ENCODE measurements at places on chromosomes 5 and 9. TPM values are rescaled to one million over a fixed set of nuclear protein-coding genes. Genes with fewer than 3 reads are reported as not detected.

Gene NTNG2
- total RNA-seq, result 5.0 TPM

Gene CCL28
- 7.7 TPM for total RNA-seq

Gene PLAC8L1
- total RNA-seq, result not detected

- DNase-seq, result no peak
- H3K27ac ChIP-seq, result no peak overlapping the region
- no peak overlapping the region for H3K4me3 ChIP-seq
- H3K27me3 ChIP-seq, result no peaks in the 10 kb centered on the region
These were observed 79.0 kb downstream of the MRPS30 start for GRCh38 chr5:44887722-44888121.

- peak overlapping the region; percentile 65 for H3K27ac ChIP-seq
- H3K4me1 ChIP-seq, result peaks cover 38% of the 10 kb centered on the region
- no peak for DNase-seq
These were observed 84.8 kb upstream of the ZBTB43 start for GRCh38 chr9:126720036-126720435.

GRCh38 chr5:171433982-171434676 is 14.7 kb downstream of the FGF18 start:
- H3K4me3 ChIP-seq, result no peak overlapping the region
- DNase-seq, result peak; percentile 20
- H3K36me3 ChIP-seq, result no peaks in the 10 kb centered on the region
- H3K4me1 ChIP-seq, result no peaks in the 10 kb centered on the region
- H3K27ac ChIP-seq, result no peak overlapping the region

- no peak overlapping the region for H3K4me3 ChIP-seq
- H3K27me3 ChIP-seq, result no peaks in the 10 kb centered on the region
- H3K27ac ChIP-seq, result no peak overlapping the region
- H3K4me1 ChIP-seq, result no peaks in the 10 kb centered on the region
These were observed 412.5 kb upstream of the POU5F2 start for GRCh38 chr5:94153736-94154450.

DNA sequence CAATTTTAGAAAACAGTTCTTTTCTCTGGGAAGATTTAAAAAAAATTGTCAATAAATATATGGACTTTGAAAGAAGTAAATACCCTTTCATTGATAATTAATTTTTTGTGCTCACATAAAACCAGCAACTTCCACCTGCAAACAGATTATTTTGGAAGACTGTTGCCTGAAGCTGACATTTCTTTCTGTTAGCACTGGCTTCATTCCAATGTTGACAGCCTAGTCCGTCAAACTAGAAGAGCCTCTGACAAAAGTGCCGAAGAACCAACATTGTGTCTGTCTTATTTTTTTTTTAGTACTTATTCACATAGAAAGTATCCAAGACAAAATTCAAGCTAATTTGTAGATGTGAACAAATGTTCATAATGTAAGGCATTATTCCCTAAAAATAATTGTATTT is 108.6 kb upstream of the TMEM161B start:
- H3K36me3 ChIP-seq, result no peaks in the 10 kb centered on the region
- DNase-seq, result no peak
- no peaks in the 10 kb centered on the region for H3K27me3 ChIP-seq
- H3K27ac ChIP-seq, result no peak overlapping the region
- H3K4me3 ChIP-seq, result no peak overlapping the region
- no peaks in the 10 kb centered on the region for H3K4me1 ChIP-seq

DNA sequence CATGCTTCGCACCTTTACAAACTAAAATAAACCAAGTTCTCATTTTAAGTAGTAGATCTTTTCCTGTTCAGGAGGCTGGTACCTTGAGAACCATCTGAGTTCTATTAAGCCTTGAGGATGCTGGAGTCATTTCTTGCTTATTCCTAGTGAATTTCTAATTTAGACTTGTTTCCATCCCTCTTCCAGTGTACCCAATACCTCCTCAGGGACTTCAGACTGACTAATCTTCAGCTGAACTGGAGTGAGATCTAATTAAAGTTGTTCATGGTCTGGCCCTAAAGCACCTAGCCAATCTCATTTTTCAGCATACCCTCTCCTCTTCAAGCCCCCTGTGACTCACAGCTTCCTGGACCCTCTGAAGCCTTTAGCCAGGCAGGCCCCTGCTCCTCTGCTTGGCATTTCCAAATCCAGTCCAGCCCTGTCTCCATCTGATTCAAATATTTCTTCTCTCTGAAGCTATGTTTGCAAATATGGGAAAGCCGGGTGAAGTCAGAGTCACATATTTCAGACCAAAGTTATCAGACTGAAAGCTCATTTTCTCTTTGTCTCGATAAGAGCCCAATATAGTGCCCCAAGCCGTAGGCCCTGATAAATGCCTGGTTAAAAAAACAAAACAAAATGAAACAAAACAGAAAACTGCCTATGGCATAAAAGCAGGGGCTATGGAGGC is 19.4 kb upstream of the TNFSF15 start:
- H3K27me3 ChIP-seq, result no peaks in the 10 kb centered on the region
- no peak for DNase-seq
- H3K4me3 ChIP-seq, result no peak overlapping the region
- H3K36me3 ChIP-seq, result no peaks in the 10 kb centered on the region
- H3K27ac ChIP-seq, result no peak overlapping the region
- no peaks in the 10 kb centered on the region for H3K4me1 ChIP-seq

DNA sequence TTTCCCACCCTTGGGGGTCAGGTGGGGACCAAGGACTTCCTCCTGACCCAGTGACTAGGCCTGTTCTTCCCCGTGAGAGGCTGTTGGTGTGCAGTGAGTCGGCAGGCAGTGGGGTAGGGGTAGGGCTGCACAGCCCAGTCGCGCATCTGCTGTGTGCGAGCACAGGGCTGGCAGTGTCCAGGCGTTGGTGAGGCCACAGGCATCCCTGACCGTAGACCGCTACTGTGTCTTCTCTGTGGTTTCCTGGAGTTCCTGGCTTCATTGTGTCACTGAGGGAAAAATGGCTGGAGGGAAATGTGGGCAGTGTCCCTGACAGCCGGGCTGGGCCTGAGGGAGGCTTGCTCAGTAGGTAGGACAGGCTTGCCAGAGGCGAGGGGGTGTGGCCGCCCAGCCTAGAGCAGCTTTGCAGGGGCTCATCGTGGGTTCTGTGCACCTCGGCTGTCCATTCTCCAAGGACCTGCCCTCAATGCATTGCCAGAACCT is 95.4 kb downstream of the CACNA1B start:
- no peaks in the 10 kb centered on the region for H3K4me1 ChIP-seq
- H3K4me3 ChIP-seq, result no peak overlapping the region
- DNase-seq, result peak; percentile 30
- no peaks in the 10 kb centered on the region for H3K36me3 ChIP-seq
- H3K27me3 ChIP-seq, result peaks cover 3% of the 10 kb centered on the region

GRCh38 chr5:1292139-1292538 is 2.7 kb downstream of the TERT start:
- no peak for DNase-seq
- no peaks in the 10 kb centered on the region for H3K4me1 ChIP-seq
- peaks cover 46% of the 10 kb centered on the region for H3K27me3 ChIP-seq
- H3K36me3 ChIP-seq, result no peaks in the 10 kb centered on the region
- no peak overlapping the region for H3K27ac ChIP-seq
- H3K4me3 ChIP-seq, result no peak overlapping the region

DNA sequence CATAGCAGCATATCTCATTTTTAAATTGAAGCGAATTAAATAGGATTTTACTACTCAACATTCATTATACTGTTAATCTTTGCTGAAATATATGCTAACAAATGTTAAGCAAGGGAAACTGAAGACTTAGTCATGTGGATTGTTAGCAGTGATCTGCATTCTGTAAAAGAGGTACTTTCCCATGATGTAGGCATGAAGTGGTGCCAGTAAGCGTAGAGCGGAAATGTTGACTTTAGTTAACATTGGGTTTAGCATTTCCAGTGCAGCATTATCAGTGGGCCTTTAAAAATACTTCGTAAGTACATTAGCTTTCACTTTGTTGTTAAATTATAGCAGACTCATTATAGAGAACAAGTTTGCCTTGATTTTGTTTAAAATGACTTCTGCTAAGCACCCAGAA is 130.3 kb downstream of the CDC42SE2 start:
- no peak overlapping the region for H3K4me3 ChIP-seq
- H3K27me3 ChIP-seq, result no peaks in the 10 kb centered on the region
- DNase-seq, result no peak
- H3K27ac ChIP-seq, result peak overlapping the region; percentile 22
